ENCODE measurements at places on chromosomes 2 and 18.

DNA sequence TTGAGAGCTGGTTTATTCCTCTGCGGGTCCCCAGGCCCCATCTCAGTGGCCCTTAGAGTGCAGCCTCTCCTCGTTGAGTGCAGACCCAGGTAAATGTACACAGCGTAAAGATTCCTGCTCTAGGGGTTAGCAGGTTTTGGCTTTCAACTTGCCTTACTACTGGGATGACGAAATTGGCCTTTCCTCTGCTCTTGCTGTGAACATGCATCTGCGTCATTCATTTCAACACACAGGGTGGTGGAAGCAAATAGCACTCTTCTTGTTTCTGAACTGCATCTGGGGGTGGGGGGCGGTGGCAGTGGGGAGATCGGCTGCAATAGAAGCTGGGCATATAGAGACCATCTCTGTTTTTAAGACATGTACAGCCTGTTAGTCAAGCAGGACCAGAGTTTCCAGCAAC is 16.5 kb upstream of the SLC16A14 start:
- no peak for DNase-seq

- peak; percentile 58 for DNase-seq
Observed at GRCh38 chr18:7789856-7790552, 222.9 kb downstream of the PTPRM start.

DNA sequence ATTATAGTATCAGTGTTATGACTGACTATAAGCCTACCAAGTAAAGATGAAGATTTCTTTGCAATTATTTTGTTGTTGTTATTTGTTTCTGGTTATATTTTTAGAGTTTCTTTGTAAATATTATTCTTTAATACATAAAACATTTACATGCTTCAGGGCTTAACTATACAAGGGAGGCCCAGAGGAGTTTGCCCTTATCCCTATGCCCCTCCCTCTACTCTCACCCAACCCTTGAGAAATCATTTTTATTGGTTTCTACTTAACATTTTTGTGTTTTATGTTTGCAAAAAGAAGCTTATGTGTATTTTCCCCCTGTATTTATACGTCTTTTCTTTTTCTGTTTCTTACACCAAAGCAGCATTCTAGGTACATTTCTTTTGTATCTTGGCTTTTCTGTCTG is 30.5 kb downstream of the MRPS9 start:
- no peak for DNase-seq

- no peak for DNase-seq
Observed at GRCh38 chr18:9802175-9803062, 83.4 kb upstream of the TXNDC2 start.

DNA sequence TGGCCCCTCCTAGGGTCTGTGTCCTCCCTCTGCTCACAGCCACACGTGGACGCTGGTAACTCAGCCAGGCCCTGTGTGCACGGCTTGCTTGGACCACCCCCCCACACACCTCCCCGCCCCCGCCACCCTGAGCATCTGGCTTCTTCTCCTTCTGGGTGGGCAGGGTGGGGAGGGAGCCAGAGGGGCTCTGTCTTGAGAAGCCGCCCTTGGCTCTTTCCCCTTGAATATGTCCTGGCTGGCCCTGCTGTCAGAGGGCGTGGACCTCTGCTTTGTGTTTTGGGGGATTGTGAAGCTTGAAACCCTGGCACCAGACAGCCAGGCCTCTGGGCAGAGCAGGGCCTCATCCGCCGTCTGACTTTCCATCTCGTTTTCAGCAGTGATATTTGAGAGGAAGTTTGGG is 72.1 kb downstream of the GLI2 start:
- no peak for DNase-seq

GRCh38 chr2:10863837-10864236 is 47.9 kb upstream of the KCNF1 start:
- no peak for DNase-seq

GRCh38 chr2:202908186-202908585 is 3.3 kb downstream of the WDR12 start:
- DNase-seq = no peak

DNA sequence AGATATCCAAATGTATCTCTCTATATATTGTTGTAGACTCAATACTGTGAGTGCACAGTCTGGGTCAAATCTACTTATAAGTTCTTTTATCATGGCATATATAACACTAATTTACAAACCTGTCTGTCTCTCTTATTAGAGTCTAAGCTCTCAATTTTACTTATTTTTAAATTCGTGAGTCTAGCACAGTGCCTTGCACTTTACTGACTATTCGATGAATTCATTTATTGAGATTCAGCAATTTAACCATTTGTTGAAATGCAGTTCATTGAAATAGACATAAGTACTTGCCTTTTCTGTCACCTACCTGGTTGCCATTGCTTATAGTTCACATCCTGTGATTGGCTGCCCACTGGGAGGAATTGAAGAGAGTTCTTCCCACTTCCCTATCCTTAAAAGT is 10.3 kb upstream of the ALS2 start:
- no peak for DNase-seq

- DNase-seq = no peak
Observed at GRCh38 chr2:127143841-127144782, 37.2 kb upstream of the BIN1 start.

GRCh38 chr2:232542715-232543467 is 3.4 kb downstream of the CHRNG start:
- no peak for DNase-seq

DNA sequence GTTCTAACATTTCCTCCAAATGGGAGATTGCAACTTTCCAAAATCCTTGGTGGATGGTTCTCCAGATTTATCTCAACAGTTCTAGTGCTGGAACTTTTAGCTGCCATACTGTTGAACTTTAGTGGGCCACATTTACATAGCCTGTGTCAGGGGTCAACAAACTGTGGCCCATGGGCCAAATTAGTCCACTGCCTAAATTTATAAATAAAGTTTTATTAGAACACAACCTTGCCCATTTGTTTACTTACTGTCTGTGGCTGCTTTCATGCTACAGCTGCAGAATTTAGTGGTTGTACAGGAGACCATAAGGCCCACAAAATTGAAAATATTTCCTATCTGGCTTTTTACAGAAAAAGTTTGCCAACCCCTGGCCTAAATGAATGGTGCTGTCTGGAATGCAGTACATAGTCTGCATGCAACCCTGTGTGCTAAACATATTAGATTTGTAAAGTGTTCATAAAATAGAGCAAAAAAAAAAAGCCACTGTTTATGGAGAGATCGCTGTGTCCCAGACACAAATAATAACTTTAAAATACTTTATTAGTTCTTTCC is 30.3 kb downstream of the MGAT5 start:
- no peak for DNase-seq

- no peak for DNase-seq
Observed at GRCh38 chr2:210318486-210318885, 3.5 kb upstream of the MYL1 start.

DNA sequence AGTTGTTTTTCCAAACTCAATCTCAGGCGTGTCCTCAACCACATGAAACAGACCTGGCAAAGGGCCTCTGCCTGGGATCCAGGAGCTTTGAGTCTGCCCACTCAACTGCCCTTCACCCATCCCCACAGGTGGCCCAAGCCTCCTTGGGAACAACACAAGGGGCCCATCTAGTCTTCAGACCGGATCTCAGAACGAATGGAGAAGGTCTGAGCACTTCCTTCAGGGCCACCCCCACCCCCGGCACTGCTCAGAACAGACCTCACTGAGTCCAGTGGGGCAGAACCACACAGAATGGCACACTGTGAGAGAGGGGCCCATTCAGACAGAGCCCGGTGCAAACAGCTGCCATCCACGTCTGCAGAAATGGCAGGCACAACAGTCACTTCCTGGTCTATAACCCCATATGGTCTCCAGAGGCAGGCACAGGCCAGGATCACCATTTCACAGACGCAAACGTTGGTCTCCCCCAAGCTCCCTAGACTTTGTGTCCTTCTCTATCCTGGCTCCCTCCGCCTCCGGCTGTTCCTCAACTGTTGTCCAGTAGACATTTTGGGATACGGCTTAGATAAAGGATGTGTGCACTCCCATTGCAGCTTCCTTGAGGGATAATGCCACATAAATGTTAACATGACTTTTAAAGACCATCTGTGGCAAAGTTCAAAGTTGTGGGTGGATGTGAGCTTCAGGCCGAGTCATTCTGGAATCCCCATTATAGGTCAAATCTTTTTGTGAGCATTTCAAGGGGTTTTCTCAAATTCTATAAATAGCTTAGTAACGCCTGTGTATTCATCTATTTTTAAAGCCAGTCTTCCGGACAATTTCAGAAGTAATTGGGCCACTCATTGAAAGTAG is 149.7 kb downstream of the SMAD7 start:
- DNase-seq = no peak

- no peak for DNase-seq
Observed at GRCh38 chr2:1567556-1568344, 154.5 kb downstream of the TPO start.

- no peak for DNase-seq
Observed at GRCh38 chr18:79397247-79397829, 1.6 kb downstream of the NFATC1 start.

GRCh38 chr2:32997705-32998104 is 51.0 kb downstream of the LTBP1 start:
- DNase-seq = no peak

GRCh38 chr2:237300739-237301138 is 113.2 kb downstream of the COL6A3 start:
- DNase-seq = no peak

- no peak for DNase-seq
Observed at GRCh38 chr2:126050991-126051736, 604.8 kb upstream of the GYPC start.

GRCh38 chr2:15359716-15360531 is 201.2 kb downstream of the NBAS start:
- no peak for DNase-seq

GRCh38 chr2:16006537-16007166 is 66.3 kb downstream of the MYCN start:
- no peak for DNase-seq

DNA sequence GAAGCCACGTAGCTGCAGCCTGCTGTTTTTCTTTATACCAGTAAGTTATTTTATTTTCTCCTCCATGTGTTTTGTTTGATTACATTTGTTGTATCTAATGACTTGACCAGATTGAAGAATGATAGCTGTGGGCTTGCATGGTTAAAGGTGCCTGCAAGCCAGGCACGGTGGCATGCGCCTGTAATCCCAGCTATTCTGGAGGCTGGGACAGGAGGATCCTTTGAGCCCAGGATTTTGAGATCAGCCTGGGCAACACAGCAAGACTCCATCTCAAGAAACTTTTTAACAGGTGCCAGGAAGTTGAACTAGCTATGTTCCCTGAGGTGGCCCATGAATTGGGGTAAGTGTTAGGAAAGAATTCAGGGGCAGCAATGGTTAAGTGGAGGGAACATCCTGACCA is 179.4 kb downstream of the IRS1 start:
- no peak for DNase-seq

GRCh38 chr2:68341583-68341982 is 21.8 kb upstream of the CNRIP1 start:
- no peak for DNase-seq

DNA sequence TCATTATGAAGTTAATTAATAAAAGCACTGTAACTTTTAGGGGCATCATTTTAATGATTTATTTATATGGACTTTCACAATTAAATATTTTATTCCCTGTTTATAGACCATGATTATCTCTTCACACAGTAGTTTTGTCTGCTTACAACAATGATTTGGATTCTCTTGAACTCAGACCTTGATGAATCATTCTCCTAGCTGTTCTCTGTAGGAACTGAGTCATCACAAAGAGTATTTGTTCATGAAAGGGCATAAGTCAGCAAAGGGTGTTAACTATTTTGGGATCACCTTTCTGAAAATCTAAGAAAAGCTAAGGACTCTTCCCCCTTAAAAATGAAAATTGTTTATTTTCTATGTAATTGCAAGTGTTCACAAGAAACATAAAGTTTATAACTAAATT is 461.1 kb upstream of the UBE2E3 start:
- no peak for DNase-seq

DNA sequence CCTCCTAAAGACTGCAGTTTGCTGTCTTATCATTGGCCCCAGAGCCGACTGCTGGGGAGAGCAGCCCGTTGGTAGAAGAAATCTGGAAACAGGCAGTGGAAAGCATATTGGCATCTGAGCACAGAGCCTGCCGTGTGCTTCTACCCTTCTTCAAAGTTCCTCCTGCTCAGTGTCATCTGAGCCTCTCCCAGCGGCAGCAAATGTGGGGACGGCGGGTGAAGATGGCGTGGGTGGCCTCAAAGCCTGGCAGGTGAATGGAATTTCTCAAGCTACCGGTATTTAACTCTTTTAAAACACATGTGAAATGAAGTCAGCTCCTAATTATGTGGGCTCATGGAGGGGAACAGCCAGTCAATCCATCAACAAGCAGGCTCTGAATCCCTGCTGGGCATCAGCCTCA is 181.6 kb upstream of the PXDN start:
- DNase-seq = no peak

- DNase-seq = no peak
Observed at GRCh38 chr2:55150834-55151233, 81.3 kb downstream of the CLHC1 start.

GRCh38 chr2:230935130-230935430 is 10.0 kb upstream of the GPR55 start:
- no peak for DNase-seq

- no peak for DNase-seq
Observed at GRCh38 chr2:136360790-136361189, 242.8 kb upstream of the CXCR4 start.

GRCh38 chr2:48512571-48512970 is 17.4 kb upstream of the STON1 start:
- no peak for DNase-seq

- DNase-seq = no peak
Observed at GRCh38 chr18:77105680-77106079, 26.9 kb downstream of the MBP start.

DNA sequence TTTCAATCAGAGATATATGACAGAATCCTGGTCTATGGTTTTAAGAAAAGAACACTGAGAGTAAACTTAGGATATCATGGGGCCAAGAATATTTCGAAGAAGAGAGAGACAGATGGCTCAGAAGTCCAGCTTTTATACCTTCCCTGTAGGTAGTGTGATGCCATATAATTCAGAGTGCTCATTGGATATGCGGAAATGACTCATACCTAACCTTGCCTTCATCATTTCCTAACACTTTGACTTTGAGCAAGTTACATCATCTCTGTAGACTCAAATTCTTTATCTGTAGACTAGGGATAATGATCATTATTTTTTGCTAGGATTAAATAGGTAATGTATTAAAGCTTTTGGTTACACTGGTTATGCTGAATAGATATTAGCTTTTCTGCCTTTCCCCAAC is 461.6 kb upstream of the CNTNAP5 start:
- no peak for DNase-seq

GRCh38 chr2:237732070-237732469 is 66.5 kb upstream of the RBM44 start:
- DNase-seq = no peak

- no peak for DNase-seq
Observed at GRCh38 chr2:29613067-29613466, 308.3 kb downstream of the ALK start.

- no peak for DNase-seq
Observed at GRCh38 chr2:9665898-9666297, 35.1 kb upstream of the YWHAQ start.

- DNase-seq = no peak
Observed at GRCh38 chr2:181578829-181579228, 78.1 kb downstream of the CERKL start.

DNA sequence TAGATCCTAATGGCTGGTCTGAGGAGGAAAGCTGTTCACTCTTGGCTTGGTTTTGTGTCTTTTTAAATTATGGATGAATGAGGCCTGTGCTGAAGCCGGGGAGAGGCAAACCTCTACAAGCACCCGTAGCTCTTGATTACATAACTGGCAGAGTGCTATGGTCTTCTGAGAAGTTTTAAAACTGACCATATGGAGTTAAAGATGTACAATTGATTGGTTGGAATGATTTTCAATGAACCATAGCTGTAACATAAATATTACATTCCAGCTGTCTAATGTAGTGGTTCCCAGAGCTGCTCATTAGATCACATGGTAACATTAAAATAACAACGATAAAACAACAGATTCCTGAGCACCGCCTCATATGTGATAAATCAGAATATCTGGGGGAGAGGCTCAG is 71.1 kb upstream of the MAP4K3 start:
- no peak for DNase-seq
